Vagina (tissue), 2 donors: ENCODE measurements at places on chromosomes 12 and 14.

GRCh38 chr12:101082706-101083105, 127.3 kb downstream of the SLC5A8 start:
- DNase-seq = no peak

- peak; percentile 58 for DNase-seq
Observed at GRCh38 chr12:1533602-1534304, 60.6 kb downstream of the FBXL14 start.

DNA sequence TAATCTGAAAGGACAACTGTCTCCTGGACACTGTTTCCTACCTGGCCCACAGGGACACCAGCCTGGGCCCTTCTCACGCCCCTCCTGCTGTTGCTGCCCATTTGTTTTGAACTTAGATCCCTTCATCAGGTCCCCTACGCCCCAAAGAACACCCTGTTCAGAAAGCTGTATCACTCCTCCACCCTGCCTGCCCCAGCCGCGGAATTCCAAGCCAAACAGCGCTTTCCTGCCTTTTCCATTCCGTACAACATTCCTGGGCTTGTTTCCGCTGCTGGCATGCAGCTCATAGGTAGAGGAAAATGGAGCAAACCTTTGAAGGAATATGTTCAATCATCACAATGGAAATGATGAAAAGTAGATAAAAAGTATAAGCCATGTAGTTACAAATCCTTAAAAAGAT, 12.8 kb upstream of the GSG1 start:
- DNase-seq = no peak

DNA sequence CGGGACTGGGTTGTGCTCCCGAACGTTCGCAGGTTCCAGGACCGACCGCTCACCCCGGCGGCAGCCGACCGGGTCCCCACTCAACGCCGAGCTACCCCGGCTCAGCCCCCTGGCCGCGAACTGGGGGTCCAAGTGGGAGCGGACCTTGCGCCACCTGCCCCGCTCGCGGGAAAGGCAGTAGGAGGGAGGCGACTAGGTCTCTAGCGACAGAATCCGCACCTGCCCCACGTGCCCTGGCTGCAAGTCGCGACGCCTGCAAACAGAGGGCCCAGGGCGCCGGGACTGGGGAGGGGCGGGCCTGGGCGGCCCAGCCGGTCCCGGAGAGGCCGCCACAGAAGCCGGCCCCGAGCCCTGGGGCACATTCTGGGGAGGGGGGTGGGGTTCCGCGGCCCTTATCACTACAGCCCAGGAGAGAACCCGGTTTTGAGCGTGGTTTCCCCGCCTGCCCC, 239.2 kb upstream of the CPNE8 start:
- DNase-seq = no peak

DNA sequence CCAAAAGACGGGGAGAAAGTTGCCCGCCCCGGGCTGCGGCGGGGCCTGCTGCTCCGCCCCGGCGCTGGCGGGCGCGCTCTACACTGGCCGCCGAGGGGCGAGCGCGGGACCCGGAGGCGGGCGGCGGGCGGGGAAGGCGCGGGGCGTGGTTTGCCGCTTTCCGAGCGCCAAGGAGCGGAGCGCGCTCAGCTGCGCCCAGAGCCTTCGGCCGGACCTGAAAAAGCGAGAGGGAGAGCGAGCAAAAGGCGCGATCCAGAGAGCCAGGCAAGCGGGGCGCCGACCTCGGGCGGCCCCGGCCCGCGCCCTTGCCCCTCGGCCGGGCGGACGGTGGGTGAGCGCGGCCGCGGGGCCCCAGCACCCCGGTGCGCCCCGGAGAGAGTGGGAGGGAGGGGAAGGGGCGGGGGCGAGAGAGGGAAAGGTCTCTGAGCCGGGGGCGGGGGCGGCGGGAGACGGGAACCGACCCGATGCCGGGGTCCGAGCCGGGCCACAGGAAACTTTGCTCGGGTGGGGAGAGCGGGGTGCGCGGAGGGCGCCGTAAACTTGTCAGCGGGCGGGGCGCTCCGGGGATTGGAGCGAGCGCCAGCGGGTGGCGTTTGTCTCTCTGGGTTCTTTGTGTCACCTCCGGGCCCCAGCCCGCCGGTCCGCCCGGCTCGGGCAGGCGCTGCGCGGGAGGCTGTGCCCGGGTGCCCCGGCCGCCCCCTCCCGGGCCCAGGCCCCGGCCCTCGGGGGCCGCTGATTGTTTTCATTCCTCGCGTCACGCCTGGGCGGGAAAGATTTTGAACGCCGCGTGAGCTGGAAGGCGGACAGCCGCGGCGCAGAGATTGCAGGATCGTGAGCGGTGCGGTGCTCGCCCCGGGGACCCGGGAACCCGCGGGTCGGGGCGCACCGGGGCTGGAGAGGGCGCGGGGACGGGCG, at the start of gene SYNE2:
Gene SYNE2, plus strand, starts transcription at position 188 of the 915 bp plus-strand sequence. CDS start 56,145 bp downstream, outside the sequence.
- no peak for DNase-seq

- no peak for DNase-seq
Observed at GRCh38 chr12:53989227-53990113, 4.5 kb downstream of the HOXC10 start.
